ENCODE measurements at places on chromosomes 12 and 14.
A peak's percentile ranks its signal among the peaks of the same experiment; 100 is the strongest.

DNA sequence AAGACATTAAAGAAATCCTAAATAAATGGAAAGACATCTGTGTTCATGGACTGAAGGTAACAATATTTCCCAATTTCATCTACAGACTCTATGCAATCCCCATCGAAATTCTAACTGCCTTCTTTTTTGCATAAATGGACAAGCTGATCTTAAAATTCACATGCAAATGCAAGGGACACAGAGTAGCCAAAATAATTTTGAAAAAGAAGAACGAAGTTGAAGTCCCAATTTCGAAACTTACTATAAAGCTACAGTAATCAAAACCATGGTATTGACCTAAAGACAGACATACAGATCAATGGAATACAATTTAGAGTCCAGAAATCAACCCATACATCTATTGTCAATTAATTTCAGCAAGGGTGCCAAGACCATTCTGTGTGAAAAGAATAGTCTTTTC is 16.4 kb upstream of the CD27 start:
- no peak for DNase-seq

GRCh38 chr12:72024613-72025012 is 86.0 kb downstream of the TPH2 start:
- no peak for DNase-seq

DNA sequence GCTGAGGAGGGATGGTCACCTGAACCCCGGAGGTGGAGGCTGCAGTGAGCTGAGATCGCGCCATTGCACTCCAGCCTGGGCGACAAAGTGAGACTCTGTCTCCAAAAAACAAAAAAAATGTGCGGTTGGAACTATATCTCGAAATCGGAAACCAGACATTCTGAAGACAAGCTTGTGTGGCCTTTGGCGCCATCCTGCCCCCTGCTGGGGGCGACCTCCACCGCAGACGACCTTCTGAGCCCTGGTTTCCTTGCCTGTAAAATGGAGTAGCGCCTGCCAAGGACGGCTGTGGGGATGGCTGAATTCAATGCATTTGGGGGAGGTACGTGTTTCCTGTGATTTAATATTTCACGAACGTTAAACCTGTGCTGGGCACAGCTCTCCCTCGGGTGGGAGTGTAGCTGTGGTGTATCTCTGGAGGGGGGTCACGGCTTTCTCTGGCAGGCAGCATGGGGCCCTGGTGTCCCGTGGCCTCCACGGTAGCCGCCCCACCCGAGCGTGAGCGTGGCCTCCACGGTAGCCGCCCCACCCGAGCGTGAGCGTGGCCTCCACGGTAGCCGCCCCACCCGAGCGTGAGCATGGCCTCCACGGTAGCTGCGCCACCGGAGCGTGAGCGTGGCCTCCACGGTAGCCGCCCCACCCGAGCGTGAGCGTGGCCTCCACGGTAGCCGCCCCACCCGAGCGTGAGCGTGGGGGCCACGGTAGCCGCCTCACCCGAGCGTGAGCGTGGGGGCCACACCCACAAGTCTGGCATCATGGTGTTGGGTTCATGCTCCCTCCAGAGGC is 55.3 kb downstream of the LRCOL1 start:
- peak; percentile 75 for DNase-seq

DNA sequence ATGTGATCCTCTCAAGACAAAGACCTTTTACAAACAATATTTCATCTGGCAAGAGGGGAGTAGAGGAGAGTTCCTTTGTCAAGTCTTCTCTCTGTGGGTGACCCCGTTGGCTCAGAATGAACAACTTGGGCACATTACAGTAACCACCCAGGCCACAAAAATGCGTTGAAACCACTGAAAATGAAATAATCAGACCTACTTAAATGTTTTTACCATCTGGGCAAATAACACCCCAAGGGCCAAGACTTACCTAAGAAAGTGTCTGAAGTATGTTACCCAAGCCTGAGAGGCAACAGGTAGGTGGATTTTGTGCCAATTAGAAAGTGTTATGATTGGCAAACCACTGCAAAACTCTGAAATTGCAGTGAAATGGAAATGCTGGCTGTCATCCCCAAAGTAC is 1.3 kb downstream of the TC2N start:
- no peak for DNase-seq

DNA sequence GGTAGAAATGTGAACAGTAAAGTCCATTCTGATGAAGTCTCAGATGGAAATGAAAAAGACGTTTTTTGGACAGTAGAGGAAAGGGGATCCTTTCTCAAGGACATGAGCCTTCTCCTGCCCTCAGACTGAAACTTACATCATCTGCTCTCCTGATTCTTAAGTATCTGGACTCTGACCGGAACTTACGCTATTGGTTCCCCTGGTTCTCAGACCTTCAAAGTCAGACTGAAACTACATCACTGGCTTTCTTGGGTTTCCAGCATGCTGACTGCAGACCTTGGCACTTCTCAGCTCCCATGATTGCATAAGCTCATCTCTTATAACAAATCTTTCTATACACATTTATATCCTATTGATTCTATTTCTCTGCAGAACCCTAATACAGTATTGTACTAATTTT is 291.0 kb downstream of the SNAPC1 start:
- no peak for DNase-seq

DNA sequence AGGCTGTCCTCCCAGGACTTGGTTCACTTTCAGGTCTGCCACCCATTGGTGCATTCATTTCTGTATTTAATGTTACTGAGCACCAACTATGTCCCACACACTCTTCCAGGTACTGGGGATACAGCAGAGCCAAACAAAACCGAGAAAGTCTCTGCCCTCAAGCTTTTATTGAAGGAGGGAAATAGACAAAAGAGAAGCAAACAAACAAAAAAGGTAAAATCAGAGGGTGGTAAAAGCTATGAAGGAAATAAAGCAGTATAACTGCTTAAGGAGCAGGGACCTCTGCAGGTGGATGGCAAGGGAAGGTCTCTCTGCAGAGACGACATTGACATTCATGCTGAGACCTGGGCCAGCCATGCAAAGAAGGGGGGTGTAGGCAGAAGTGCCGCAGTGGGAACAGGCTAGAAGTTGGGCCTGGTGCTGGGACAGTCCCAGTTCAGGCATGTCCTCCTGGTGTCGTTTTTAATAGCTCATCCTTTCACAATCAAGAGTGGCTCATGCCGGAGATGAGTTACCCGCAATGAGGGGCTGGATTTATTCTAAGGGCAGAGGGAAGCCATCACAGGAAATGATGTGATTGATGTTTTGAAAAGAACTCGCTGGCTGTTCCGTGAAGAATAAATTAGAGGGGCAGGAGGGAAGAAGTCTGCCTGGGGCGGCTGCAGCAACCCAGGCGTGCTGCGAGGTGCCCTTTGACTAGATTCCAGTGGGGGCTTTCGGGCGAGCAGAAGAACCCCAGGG is 72.8 kb downstream of the IRF2BPL start:
- peak; percentile 72 for DNase-seq

DNA sequence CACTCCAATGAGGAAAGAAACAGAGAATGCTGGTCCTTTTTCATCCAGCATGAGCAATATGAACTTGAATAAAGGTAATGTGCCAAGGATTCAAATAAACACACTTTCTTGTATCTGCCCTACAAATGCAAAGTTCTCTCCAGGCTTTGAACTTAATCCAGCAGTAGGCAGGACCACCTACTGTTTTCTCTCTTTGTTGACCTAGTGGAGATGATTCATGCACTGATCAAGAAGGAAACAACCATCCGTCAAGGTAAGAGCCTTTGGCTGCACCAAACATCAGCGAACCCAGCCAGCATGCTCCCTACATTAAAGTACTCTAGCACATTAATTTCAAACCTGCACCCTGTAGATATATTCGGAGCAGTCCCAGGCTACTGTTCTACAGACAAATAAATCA is 489.3 kb downstream of the GALC start:
- DNase-seq: no peak

Data from ELF-1 (cell line).